Testis (tissue), 5 donors: ENCODE measurements at places on chromosomes 1 and 21. TPM values are rescaled to one million over a fixed set of nuclear protein-coding genes. Genes with fewer than 3 reads are reported as not detected.

The IGSF3 gene
- total RNA-seq: 15.4 TPM

The C1orf115 gene
- 10.8 TPM for total RNA-seq

The EPHX1 gene
- 173 TPM for total RNA-seq

The TMEM54 gene
- 18.7 TPM for total RNA-seq

The AZIN2 gene
- total RNA-seq: 38.2 TPM

The ZNF648 gene
- total RNA-seq: 3.8 TPM

The FOXD2 gene
- total RNA-seq: 0.99 TPM

The NR1I3 gene
- total RNA-seq: 0.68 TPM

The HOOK1 gene
- total RNA-seq: 59.8 TPM

The TRPM2 gene
- 3.0 TPM for total RNA-seq

The CD84 gene
- 6.9 TPM for total RNA-seq

The NR0B2 gene
- 2.0 TPM for total RNA-seq

The IL10 gene
- total RNA-seq: 1.7 TPM

The ADAMTS4 gene
- 2.4 TPM for total RNA-seq

The FAM177B gene
- total RNA-seq: 0.71 TPM

The BSND gene
- total RNA-seq: 0.24 TPM

The KRTAP24-1 gene
- not detected for total RNA-seq

The HUNK gene
- 6.8 TPM for total RNA-seq

The C1orf53 gene
- 7.8 TPM for total RNA-seq

The F13B gene
- total RNA-seq: 0.31 TPM

The MRAP gene
- total RNA-seq: 2.2 TPM

The PLEKHA6 gene
- 14.7 TPM for total RNA-seq
